CD4-positive, alpha-beta T cell (primary cell): ENCODE measurements at places on chromosomes 7 and 10. TPM values are rescaled to one million over a fixed set of nuclear protein-coding genes. Genes with fewer than 3 reads are reported as not detected.

DNA sequence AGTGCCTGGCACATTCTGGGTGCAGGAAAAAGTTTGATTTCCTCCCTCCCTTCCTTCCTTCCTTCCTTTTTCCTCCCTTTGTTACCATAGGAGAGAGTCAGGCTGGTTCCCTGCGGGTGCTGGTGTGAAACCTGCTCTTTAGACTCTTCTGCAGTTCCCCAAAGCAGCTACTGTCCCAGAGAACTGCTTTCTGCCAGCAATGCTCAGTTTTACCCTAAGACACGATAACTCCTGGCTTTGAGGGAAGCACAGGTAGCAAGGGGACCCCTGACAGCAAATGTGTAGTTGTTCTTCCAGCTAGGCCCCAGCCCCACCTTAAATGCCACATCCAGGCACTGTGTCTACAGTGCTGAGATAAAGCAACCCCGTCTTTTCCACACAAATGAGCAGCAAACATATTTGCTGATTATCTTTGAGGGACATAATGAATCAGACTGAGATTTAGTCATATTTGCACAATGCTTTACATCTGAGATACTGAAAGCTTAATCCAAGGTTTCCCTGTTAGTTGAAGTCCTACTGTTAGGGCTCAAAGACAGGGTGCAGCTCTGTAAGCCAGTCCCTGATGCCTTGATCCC is 55.5 kb downstream of the MET start:
- no peak for DNase-seq

DNA sequence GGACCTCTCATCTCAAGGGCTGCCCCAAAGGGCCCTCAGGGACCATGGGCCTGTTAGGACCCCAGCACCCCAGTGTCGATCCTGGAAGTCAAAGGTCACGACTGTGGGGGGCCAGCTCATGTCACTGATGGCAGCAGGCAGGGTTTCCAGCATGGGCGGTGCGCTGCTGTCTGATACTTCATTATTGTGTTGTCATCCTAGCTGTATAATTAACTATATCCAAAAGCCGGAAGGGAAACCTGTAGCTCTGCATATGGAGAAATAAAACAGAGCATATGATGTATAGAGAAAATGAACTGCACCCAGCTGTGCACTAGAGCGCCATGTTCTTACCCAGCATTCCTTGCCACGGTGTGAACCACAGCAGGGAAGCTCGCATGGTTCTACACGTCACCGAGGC is 196.3 kb downstream of the EBF3 start:
- no peak for DNase-seq

Gene TSPAN14
- total RNA-seq = 167 TPM

Gene PRTFDC1
- 0.67 TPM for total RNA-seq

DNA sequence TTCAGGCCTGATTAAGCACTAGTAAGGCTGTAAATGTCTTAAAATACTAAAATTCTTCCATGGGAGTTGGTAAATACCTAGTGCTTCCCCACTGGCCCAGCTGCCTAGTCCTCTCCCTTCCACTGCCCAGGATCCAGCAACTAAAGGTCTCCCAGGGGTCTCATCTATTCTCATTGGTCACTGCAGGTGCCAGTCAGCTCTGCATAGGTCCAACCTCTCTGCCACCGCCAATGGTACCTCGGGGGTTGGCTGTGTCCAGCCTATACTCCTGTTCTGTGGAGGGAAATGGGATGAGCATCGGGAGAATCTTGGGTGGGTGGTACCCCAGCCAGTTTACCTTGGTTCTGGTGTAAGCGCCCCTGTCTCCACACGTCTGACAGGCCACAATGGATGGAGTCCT is 6.1 kb upstream of the CREB5 start:
- DNase-seq = no peak

- DNase-seq = no peak
Measured at GRCh38 chr7:18693406-18693805, 197.9 kb downstream of the HDAC9 start.

Gene HSPB1
- 38.0 TPM for total RNA-seq

DNA sequence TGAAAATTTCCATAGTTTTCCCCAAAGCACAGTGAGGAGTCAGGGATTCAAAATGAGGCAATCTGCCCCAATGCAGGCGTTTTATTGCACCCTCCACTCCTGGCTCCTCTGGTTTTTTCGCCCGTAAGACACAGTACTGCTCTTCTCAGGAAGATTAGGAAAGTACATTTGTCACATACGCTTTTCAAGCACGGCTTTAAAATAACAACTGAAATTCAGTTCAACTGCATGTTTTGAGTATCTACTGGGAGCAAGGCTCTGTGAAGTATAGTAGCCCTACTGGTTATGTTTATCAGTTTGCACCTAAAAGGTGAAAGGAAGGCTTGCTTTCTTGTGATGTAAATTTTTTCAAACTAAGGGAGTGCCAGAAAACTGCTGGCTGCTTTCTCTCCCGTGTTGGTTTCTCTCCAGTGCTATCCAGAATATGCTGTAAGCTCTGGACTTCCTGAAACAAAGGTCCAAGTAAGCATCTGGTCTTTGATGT is 1.9 kb upstream of the SGMS1 start:
- no peak for DNase-seq

DNA sequence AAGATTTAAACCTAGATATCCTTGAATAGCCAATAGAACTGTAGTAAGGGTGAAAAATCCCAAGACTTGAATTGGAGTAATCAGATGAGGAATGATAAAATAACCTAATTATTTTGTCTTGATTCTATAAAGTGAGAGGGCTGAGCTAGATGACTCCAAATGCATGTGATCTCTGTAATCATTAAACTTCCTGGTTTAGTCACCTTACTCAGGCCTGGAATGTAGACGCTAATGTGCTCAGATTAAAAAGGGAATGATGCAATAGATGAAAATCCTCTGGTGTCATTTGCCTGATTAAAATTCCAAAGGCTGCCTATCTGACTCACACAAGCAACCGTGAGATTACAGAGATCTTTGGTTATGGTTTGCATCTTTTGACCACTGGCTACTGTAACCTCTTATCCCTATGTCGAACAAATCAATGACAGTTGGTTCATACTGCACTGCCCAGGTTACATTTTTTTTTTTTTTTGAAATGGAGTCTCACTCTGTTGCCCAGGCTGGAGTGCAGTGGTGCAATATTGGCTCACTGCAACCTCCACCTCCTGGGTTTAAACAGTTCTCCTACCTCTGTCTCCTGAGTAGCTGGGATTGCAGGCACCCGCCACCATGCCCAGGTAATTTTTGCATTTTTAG is 2.9 kb upstream of the HKDC1 start:
- no peak for DNase-seq

Gene RUFY2
- 14.8 TPM for total RNA-seq

- no peak for DNase-seq
Measured at GRCh38 chr7:55690-56248, 136.6 kb upstream of the FAM20C start.

Gene INMT
- 0.36 TPM for total RNA-seq

GRCh38 chr7:21368317-21368716 is 59.6 kb upstream of the SP4 start:
- no peak for DNase-seq

DNA sequence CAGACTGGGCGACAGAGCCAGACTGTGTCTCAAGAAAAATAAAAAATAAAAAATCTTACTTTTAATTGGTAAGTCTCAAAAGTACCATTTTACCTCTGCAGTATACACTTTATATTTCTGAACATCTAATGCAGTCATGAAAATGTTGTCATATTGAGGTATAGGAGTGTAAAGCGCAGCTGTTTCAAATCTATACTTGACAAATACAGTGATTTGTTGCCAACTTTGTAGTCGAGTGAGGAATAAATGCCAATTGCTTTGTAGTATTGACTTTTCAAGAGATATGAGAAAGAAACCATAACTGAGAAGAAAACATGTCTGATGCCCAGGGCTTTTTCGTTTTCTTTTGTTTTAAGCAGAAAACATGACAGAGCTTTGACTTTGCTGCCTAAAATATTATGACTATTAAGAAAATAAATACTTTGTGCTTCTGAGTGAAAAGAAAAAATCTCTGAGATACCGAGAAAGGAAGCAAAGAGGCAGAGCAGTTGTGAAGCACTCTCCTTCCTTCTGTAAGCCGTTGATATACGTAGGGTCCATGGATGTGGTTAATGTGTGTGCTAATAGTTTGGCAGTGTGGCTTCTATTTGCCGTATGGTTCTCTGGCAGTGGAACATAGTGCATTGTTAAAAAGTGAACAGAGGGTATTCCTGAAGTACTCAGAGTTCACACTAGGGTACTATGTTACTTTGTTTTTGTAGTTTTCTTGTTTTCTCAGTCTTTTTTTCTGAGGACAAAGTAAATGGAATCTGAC is 38.2 kb downstream of the AVL9 start:
- DNase-seq = no peak

DNA sequence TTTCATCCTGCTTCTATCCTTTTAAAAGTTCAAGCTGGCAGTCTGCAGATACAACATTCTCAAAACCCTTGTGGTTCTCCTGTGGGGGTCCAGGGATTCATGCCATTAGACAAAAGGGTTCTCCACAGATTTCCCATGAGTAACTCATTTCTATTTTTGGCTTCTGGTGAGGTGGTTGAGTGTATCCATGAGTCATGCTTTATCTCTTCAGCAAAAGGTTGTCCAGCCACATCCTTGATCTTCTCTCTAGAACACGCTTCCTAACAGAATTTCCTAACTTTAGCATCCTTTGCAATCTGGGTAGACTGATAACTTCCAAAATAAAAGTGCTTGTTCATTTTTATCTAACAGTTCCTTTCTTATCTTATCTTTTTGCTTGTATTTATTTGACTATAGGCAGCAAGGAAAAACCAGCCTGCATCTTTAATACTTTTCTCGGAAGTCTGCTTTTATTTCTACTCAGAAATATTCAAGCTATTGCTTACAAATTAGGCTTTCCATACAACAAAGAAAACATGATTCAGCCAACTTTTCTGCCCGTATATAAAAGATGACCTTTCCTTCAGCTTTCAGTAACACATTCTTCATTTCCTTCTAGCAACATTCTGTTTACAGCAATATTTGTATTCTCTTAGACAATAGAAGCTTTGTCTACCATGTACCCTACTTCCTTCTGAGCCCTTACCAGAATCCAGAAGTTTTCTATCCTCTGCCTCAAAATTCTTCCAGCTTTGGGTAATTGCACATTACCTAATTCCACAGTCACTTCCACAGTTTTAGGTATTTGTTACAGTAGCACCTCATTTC is 79.3 kb upstream of the IL6 start:
- DNase-seq = no peak

Gene MSMB
- total RNA-seq = not detected

DNA sequence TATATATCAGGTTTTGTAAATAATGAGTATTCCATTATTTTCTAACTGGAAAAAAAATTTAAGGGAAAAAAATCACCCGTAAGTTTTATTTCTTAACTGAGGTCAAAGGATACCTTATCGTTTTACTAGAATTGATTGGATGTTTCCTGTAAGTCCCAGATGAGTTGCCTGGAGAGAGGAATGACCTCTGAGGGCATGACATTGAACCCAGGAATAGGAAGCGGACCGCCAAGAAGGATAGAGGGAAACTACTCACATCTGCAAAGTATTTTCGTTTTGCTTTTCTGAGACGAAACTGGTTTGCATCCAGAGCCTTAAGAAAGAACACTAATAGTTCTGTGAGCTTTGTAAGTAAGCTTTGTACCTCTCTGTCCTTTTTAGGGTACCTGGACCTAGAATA is 17.4 kb downstream of the RABGEF1 start:
- no peak for DNase-seq

GRCh38 chr10:58588673-58589265 is 76.1 kb downstream of the BICC1 start:
- no peak for DNase-seq

Gene ZNF92
- 30.1 TPM for total RNA-seq

- peak; percentile 36 for DNase-seq
Measured at GRCh38 chr10:110357252-110357780, 52.6 kb upstream of the SMNDC1 start.

DNA sequence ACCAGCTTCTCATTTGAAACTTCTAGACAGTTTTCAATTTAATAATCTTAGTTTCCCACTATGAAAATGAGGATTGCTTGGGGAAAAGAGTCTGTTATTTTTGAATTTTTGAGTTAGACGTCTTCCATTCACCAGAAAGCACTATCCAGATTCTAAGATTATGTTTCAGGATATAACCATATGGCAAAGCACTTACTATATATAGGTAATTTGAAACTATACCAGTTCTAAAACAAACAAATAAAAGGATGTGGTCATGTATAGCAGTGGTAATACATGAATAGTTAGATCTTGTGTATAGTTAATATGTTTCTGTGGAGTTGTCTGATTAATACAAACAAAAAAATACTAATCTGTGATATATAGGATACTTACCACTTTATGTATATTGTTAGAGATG is 320.0 kb downstream of the EXOC4 start:
- no peak for DNase-seq

DNA sequence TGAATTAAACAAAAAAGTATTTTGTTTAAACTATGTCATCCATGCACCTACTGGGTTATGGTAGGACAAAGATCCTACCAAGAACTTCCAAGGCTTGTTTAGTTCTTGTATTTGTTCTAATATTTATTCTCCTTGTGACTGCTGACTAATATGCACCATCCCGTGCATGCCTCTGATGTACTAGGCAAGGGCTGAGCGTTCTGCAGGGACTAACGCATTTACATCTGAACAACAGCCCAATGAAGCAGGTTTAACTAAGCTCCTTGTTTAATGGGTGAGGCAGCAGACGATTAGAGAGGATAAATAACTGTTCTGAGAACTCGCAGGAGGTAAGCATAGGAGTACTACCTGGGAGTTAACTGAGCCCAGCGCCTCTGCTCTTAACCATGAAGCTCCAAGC is 64.9 kb downstream of the KIAA1549 start:
- no peak for DNase-seq

DNA sequence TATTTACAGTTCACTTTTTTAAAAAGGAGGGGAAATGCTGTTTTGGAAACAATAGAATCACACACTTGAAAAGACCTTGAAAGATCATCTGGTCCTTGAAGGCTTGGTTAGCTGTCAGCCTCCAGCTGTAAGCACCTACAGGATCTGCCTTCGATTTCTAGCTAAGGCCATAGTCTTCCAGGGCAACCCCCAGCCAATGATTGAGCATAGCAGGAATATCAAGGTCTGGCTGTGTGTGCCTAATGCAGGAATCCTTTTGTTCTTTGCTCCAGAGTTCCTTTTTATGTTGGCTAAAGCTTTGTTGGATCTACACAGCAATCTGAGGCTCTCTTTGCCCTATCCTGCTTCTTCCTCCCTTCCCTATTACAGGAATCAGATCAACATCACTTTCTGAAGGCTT is 5.2 kb upstream of the YAE1 start:
- no peak for DNase-seq

Gene CPVL
- total RNA-seq = 3.8 TPM

- DNase-seq = no peak
Measured at GRCh38 chr7:33039257-33039902, 23.2 kb downstream of the NT5C3A start.

DNA sequence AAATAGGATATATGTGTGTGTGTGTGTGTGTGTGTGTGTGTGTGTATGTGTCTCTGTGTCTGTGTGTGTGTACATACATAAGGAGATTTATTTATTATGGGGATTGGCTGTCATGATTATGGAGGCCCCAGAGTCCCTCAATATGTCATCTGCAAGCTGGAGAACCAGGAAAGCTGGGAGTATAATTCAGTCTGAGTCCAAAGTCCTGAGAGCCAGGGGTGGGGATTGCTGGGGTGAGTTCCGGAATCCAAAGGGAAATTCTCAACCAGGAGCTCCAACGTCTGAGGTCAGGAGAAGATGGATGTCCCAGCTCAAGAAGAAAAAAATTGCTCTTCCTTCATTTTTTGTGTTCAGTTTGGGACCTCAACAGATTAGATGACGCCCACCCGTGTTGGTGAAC is 50.7 kb upstream of the PLPP4 start:
- no peak for DNase-seq

- no peak for DNase-seq
Measured at GRCh38 chr10:76433161-76434005, 1002.0 kb downstream of the LRMDA start.

Gene IL15RA
- 4.4 TPM for total RNA-seq

- no peak for DNase-seq
Measured at GRCh38 chr7:18940593-18941134, 176.8 kb downstream of the TWIST1 start.
